Activated T-helper 2 cell treated with anti-CD3 and anti-CD28 coated beads, Interferon-gamma antibody, Interleukin-2, Interleukin-4, amounts not matched to agents 10 μg/mL and 5 μg/mL and 100 μg/mL, durations not matched to agents 14 hours and 24 hours and 36 hours (primary cell): ENCODE measurements at places on chromosomes 16 and 17.

- DNase-seq, result no peak
Observed at GRCh38 chr16:54009464-54010176, 277.0 kb downstream of the IRX3 start.

GRCh38 chr17:58730937-58731336 lies 24.7 kb upstream of the PPM1E start:
- DNase-seq, result no peak

- no peak for DNase-seq
Observed at GRCh38 chr17:39191750-39192510, 5.5 kb downstream of the CACNB1 start.

DNA sequence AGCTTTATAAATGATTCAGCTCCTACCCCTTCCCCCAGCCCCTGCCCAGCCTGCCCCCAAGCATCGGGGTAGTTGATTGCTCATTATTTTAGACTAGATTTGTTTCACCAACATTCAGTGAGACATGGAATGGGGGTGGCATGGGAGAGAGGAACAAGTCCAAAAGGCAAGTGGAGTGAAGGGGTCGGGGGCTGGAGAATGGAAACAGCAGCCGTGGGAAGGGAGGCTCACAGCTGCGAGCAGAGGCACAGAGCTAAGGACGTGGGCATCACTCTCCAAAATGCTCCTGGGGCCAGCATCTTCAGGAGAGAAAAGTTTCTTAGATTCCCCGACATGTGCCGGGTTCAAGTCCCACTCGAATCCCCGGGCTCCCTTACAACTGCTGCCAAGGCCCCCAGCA lies 19.3 kb downstream of the PIPOX start:
- DNase-seq, result no peak

- no peak for DNase-seq
Observed at GRCh38 chr16:64830653-64831052, 291.2 kb downstream of the CDH11 start.

- DNase-seq, result no peak
Observed at GRCh38 chr16:66360624-66361324, 5.7 kb upstream of the CDH5 start.

- DNase-seq, result no peak
Observed at GRCh38 chr17:17732892-17733670, 51.8 kb downstream of the RAI1 start.

- DNase-seq, result no peak
Observed at GRCh38 chr17:79696610-79696982, 34.1 kb upstream of the ENPP7 start.

- DNase-seq, result no peak
Observed at GRCh38 chr17:27593232-27593856, 37.6 kb upstream of the LGALS9 start.

DNA sequence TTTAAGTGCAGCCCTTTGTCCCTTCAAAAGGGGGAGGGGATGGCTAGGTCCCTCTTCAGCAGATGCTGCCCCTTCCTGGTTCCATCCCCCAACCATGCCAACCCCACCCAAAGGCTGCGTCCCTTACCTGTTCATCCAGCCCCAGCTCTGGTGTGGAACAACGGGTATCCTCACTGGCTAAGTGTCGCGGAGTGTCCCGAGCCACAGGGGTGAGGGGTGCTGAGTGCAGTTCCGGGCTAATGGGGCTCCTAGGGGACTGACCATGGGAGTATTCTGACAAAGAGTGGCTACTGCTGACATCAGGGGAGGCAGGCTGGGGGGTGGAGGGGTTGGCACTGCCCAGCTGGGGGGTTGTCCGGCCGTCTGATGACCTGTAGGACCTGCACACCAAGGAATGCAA lies 32.9 kb downstream of the STH start:
- no peak for DNase-seq

DNA sequence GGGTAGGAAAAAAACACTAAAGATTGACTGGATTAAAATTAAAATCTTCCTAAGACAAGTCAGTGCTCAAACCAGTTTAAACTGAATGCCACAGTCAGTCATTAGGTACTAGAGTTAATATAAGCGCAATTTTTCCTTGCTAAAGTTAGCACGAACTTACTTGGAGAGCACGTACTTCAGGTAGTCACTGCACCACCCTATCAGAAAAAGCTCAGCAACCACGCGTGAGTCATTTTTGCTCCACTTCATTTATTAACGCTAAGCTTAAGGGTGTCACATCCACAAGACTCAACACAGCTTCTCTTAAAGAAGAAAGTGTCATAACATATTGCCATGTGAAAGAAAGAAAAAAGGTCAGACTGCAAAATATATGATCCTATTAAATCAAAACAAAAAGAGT lies 53.1 kb downstream of the TEX2 start:
- DNase-seq, result no peak

DNA sequence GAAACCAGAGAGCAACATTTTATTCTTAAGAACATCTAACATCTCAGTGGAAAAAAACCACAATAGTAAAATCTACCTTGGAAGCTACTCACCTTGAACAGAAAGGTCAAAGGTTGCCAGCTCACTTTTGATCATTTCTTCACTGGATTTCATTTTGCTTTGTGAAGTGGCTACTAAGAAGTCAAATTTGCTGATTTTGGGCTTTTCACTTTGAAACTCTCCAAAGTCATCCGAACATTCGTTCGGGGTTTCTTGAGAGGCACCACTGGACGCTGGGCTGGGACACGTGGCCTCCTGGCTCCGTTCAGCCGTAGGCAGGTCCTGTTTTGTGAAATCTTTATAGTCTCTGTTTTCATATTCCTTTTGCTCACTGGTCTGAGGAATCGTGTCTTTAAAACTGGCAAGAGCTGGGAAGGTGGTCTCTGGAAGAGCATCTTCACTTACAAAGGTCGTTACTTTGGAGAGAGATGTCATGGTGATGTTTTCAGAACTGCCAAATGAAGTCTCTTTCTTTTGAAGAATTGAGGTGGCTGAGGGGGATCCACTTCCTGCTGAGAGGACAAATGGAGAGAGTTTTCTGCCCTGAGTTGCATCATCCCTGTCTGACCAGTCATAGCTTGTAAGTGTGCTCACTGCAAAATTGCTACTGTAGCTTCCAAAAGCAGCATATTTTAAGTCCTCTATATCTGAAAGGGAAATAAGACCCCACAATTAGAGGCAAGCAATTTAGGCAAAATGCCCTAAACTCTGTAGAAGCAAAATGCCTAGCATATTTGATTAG lies 52.4 kb downstream of the DUSP14 start:
- no peak for DNase-seq

DNA sequence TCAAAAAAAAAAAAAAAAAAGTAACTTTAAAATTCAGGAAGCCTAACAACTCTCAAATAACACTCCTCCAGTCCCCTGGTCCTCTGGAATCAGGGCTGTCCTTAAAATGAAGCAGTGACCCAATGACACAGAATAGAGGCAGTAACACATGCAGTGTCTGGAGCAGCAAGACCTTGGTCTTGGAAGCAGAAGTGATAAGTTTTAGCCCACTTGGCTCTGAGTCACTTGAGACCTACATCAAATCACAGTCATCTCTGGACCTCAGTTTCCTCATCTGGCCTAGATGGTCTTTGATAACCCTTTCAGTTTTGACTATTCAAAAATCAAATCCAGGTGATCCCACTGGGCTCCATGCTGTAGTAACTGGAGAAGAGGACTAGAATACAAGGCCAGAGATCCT lies 39.0 kb downstream of the LYRM1 start:
- DNase-seq, result no peak
